ENCODE measurements at places on chromosomes 5 and 9. TPM values are rescaled to one million over a fixed set of nuclear protein-coding genes. Genes with fewer than 3 reads are reported as not detected.

The MYMK gene
- total RNA-seq = 1.1 TPM

The PRR16 gene
- total RNA-seq = 0.20 TPM

The ACTBL2 gene
- 0.05 TPM for total RNA-seq

The CCNJL gene
- total RNA-seq = 6.5 TPM

The BSPRY gene
- 0.15 TPM for total RNA-seq

The CD74 gene
- not detected for total RNA-seq

The SEMA5A gene
- total RNA-seq = not detected

The RANBP17 gene
- 24.1 TPM for total RNA-seq

The IFNA13 gene
- total RNA-seq = not detected

The TMEM141 gene
- total RNA-seq = 26.2 TPM

The TRAF1 gene
- 0.25 TPM for total RNA-seq

The SPARC gene
- total RNA-seq = 1,265 TPM

The ZFP37 gene
- total RNA-seq = 10.1 TPM

The NAIF1 gene
- total RNA-seq = 9.0 TPM

DNA sequence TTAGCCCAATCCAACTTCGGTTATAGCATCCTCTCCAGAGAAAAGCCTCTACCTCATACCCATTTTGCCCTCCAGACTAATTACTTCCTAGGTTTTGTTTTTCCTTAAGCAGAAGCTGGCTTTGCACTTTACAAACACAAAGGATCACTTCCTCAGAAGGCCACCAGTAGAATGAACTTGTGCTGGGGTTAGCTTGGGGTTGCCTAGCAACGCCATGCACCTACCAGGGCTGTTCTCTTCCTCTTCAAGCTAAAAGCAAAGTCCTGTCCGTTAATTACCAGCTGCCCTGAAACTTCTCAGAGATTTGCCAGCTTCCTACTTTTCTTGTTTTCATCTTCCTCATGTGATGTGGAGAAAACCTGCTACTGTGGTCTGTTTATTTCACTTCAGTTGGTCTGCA, 132.0 kb upstream of the WWC1 start:
- no peaks in the 10 kb centered on the region for H3K36me3 ChIP-seq
- H3K27ac ChIP-seq = no peak overlapping the region

GRCh38 chr9:83384214-83384613, 154.0 kb downstream of the FRMD3 start:
- H3K4me1 ChIP-seq = peaks cover 16% of the 10 kb centered on the region
- peak overlapping the region; percentile 57 for H3K27ac ChIP-seq
- no peak overlapping the region for H3K4me3 ChIP-seq
- no peaks in the 10 kb centered on the region for H3K36me3 ChIP-seq
- H3K27me3 ChIP-seq = no peaks in the 10 kb centered on the region
- DNase-seq = peak; percentile 95

- H3K27me3 ChIP-seq = no peaks in the 10 kb centered on the region
- no peaks in the 10 kb centered on the region for H3K36me3 ChIP-seq
- no peaks in the 10 kb centered on the region for H3K4me1 ChIP-seq
- H3K27ac ChIP-seq = no peak overlapping the region
- no peak for DNase-seq
Measured at GRCh38 chr9:93080406-93080805, 15.6 kb upstream of the CARD19 start.

- no peak overlapping the region for H3K27ac ChIP-seq
- H3K27me3 ChIP-seq = 0 out of 2 replicates have a peak, but pooled peaks cover 4% of the 10 kb centered on the region
- no peak for DNase-seq
- H3K36me3 ChIP-seq = no peaks in the 10 kb centered on the region
- no peaks in the 10 kb centered on the region for H3K4me1 ChIP-seq
- no peak overlapping the region for H3K4me3 ChIP-seq
Measured at GRCh38 chr5:113632996-113633395, 119.5 kb downstream of the YTHDC2 start.

DNA sequence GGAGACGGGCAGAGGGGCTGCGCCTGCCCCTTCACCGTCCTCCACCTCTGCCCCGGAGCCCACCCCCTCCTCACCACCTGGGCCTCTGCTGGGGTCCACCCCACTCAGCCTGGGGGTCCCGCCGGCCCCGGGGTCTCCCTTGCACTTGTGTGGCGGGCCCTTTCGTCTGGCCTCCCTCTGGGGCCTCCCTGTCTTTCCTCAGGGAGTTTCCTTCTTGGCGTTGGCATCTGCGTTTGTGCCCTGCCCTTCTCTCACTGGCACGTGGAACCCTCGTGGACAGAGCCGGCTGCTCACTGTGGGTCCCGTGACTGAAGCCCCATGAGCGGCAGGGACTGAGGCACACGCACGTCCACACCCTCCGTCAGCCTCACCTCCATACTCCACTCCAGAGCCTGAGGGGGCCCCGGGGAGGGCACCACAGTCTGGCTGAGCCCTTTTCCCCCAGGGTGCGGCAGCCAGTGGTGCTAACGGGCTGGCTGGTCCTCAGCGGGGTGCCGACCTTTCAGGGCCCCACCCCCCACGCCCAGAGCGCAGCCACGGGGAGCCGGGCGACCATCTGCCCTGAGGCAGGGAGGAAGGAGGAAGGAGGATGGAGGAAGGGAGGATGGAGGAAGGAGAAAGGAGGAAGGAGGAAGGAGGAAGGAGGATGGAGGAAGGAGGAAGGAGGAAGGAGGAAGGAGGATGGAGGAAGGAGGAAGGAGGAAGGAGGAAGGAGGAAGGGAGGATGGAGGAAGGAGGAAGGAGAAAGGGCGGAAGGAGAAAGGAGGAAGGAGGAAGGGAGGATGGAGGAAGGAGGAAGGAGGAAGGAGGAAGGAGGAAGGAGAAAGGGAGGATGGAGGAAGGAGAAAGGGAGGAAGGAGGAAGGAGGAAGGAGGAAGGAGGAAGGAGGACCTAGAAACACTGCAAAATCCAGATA, 53.0 kb upstream of the NRARP start:
- no peak overlapping the region for H3K27ac ChIP-seq
- no peaks in the 10 kb centered on the region for H3K36me3 ChIP-seq
- no peaks in the 10 kb centered on the region for H3K4me1 ChIP-seq
- H3K27me3 ChIP-seq = no peaks in the 10 kb centered on the region

GRCh38 chr5:9335754-9336495, 209.9 kb downstream of the SEMA5A start:
- H3K36me3 ChIP-seq = no peaks in the 10 kb centered on the region
- DNase-seq = no peak
- no peak overlapping the region for H3K4me3 ChIP-seq
- no peaks in the 10 kb centered on the region for H3K4me1 ChIP-seq
- H3K27me3 ChIP-seq = no peaks in the 10 kb centered on the region

DNA sequence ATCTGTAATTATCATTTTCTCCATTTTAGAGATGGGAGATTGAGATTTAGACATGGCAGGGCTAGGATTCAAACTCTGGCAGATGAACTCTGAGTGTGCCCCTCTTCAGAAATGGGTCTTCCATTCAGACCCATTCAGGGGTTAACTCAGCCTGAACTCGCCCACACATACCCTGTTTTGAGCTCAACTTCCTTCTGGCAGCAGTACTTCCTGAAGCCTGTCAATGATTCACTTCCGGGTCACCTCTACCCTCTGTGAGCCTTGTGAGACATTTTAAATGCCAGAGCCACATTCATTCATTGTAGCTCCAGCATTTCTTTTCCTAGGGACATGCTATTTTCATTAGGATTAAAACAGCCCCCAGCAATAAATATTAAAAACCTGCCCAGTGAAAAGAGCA, 209.3 kb upstream of the SLC24A2 start:
- no peak overlapping the region for H3K27ac ChIP-seq
- DNase-seq = peak; percentile 7
- H3K36me3 ChIP-seq = no peaks in the 10 kb centered on the region
- H3K4me3 ChIP-seq = no peak overlapping the region
- H3K27me3 ChIP-seq = no peaks in the 10 kb centered on the region

DNA sequence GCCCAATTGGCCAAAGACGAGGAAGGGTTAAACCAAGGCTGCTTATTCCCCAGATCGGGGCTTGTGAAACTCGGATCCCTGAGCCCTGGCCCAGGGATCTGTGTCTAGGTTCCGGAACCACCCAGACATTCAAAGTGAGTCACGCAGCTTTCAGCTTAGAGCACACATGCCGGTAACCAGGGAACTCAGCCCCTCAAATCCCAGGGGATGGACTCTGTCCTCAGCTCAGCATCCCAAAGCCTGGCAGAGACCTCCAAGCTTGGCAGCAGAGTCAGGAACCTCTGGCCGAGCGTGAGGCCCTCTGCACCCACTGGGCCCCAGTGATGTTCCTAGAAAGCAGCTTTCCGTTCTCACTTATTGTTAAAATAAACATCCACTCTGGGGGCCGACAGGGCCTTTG, 5.1 kb downstream of the PNPLA7 start:
- no peak overlapping the region for H3K4me3 ChIP-seq
- DNase-seq = no peak

GRCh38 chr5:6827526-6828219, 114.4 kb downstream of the TENT4A start:
- no peak overlapping the region for H3K27ac ChIP-seq
- H3K4me1 ChIP-seq = no peaks in the 10 kb centered on the region
- no peaks in the 10 kb centered on the region for H3K36me3 ChIP-seq

- H3K4me3 ChIP-seq = no peak overlapping the region
- no peak for DNase-seq
- no peaks in the 10 kb centered on the region for H3K4me1 ChIP-seq
- H3K36me3 ChIP-seq = no peaks in the 10 kb centered on the region
- H3K27me3 ChIP-seq = no peaks in the 10 kb centered on the region
- H3K27ac ChIP-seq = no peak overlapping the region
Measured at GRCh38 chr5:124104821-124105220, 592.8 kb downstream of the CSNK1G3 start.

DNA sequence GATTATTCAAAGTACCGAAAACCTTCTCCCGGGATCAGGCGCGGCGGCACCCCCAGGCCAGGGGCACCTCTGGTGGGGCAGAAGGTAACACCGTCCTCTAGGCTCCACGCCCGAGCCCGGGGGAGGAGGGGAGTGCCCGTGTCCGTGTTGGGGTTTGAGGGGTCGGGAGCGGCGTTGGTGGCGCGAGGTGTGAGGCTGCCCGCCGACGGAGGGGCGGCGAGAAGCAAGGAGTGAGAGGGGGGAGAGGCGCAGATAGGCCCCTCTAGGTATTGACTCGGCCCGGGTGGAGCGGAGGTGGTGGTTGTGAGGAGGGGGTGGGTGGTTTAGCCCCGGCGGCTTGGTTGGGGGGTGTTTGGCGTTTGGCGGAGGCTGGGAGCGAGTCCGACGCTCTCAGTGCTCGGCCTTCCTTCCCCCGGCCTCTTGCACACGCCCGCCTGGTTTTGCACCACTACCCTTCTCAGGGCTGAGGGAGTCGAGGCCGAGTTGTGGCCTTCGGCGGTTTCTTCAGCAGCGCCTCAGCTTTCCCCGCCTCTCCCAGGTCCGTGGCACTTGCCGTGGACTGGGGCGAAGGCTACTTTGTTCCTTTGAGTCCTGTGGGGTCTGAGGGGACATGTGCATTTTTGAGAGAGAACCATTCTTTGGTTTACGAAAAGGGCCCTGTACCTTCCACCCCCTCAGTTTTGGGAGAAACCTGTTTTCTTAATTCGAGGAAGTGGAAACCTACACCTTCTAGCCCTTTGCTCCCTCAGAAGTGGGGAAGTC, 450 bp downstream of the GPBP1 start:
- DNase-seq = no peak
- peaks cover 31% of the 10 kb centered on the region for H3K36me3 ChIP-seq
- H3K4me3 ChIP-seq = peak overlapping the region; percentile 82
- no peaks in the 10 kb centered on the region for H3K27me3 ChIP-seq
- H3K27ac ChIP-seq = peak overlapping the region; percentile 94

- DNase-seq = no peak
- H3K36me3 ChIP-seq = no peaks in the 10 kb centered on the region
- H3K4me1 ChIP-seq = no peaks in the 10 kb centered on the region
Measured at GRCh38 chr5:167623354-167623753, 668.1 kb upstream of the WWC1 start.

GRCh38 chr5:76207120-76207519, 123.9 kb downstream of the SV2C start:
- H3K27ac ChIP-seq = no peak overlapping the region
- H3K4me1 ChIP-seq = no peaks in the 10 kb centered on the region
- H3K36me3 ChIP-seq = no peaks in the 10 kb centered on the region
- DNase-seq = no peak

- H3K4me1 ChIP-seq = no peaks in the 10 kb centered on the region
- DNase-seq = no peak
- no peak overlapping the region for H3K4me3 ChIP-seq
- H3K36me3 ChIP-seq = peaks cover 10% of the 10 kb centered on the region
- H3K27ac ChIP-seq = no peak overlapping the region
- no peaks in the 10 kb centered on the region for H3K27me3 ChIP-seq
Measured at GRCh38 chr5:88833371-88834130, 49.4 kb downstream of the MEF2C start.

DNA sequence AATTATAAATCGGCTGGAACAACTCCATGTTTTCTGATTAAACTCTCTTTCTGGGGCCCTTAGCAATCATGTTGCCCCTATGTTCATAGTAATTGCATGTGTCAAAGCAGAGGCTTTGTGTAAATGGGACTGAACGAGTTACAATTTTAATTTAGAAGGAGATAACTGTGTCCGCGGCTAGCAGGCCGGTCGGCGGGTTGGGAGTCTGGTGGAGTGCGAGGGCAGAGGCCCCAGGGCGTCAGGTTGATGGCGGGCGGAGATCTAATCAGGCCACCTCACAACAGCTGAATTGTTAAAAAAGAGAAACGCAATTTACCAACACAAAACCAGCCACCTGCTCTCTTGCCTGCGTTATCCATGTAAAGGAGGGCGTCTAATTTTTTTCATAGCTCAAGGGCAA, 134.9 kb upstream of the LPCAT1 start:
- DNase-seq = no peak
- no peak overlapping the region for H3K27ac ChIP-seq
- no peaks in the 10 kb centered on the region for H3K27me3 ChIP-seq

DNA sequence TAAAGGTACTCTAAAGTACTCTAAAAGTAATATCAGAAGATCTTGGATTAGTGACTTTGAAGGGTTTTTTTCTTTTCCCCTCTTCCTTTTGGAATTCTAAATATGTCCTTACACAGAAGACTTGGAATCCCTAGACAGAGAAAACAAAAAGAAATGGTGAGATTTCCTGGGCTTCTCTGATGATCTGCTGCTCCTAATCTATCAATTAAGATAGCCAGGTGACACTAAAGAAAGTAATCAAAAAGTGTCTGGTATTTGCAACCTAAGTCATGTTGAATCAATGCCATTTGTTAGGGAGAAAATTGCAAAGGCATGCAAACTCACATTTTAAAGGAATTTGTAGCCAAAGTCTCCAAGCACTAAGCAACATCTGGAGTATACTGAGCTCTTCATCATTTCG, 29.5 kb upstream of the MYO10 start:
- H3K4me3 ChIP-seq = no peak overlapping the region
- no peak for DNase-seq
- H3K27me3 ChIP-seq = no peaks in the 10 kb centered on the region
- H3K27ac ChIP-seq = no peak overlapping the region
- H3K4me1 ChIP-seq = no peaks in the 10 kb centered on the region

DNA sequence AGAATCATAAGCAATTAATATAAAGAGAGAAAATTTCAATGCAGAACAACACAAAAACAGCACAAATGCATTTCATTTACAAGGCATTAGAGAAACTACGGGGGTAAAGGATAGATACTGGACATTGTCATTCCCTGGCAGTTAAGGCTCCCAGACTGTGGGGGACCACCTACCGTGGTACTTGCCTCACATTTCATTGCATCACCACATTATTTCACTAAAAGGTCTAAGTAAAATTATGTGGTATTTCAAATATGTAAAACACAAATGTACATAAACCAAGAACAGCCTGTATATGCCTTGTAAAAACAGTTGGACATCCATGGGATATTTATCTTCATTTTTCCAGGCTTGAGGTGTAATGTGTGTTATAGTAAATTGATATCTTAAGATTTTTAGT, 571.2 kb upstream of the ZNF462 start:
- H3K4me1 ChIP-seq = 0 out of 2 replicates have a peak, but pooled peaks cover 11% of the 10 kb centered on the region
- DNase-seq = no peak
- no peak overlapping the region for H3K4me3 ChIP-seq
- H3K36me3 ChIP-seq = no peaks in the 10 kb centered on the region

GRCh38 chr5:1031306-1031959, 22.8 kb downstream of the NKD2 start:
- no peaks in the 10 kb centered on the region for H3K27me3 ChIP-seq
- H3K4me3 ChIP-seq = no peak overlapping the region
- no peak overlapping the region for H3K27ac ChIP-seq
- no peaks in the 10 kb centered on the region for H3K36me3 ChIP-seq

Data from SJCRH30 (cell line).